ENCODE measurements at places on chromosomes 3 and 15.

DNA sequence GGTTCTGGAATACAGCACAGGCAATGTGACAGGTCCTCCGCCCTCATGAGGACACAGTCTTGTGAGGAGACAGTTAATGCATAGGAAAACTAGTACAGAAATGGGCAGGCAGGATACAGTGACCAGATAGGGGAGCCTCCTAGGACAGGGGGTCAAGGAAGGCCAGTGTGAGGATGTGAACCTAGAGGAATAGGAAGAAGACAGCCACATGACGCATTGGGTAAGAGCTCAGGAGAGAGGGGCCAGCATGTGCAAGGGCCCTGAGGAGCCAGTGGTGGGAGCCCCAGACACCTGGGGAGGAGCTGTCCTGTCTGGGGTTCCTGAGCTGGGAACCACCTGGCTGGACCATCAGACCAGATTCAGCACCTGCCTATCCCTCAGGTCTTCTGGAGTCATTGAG, 15.6 kb downstream of the IRAK2 start:
- no peak for DNase-seq

DNA sequence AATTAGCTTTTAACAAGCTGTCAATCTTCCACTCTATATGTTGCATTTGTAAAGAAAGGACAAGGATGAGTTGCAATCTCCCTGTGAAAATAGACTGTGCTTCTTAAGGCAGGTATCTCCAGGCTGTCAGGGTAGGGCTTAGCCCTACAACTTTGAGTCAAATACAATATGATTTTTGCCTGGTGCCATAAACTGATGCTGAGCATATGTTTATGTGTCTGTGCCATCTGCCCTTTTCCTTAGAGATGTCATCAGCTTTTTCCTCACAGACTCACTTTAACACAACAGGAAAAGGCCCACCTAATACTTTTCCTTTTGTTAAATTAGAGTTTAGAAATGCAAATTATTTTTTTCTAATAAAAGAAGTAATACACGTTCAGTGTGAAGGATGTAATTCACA, 548.3 kb downstream of the NLGN1 start:
- no peak for DNase-seq

GRCh38 chr3:74393426-74393825, 221.0 kb downstream of the CNTN3 start:
- DNase-seq = no peak

DNA sequence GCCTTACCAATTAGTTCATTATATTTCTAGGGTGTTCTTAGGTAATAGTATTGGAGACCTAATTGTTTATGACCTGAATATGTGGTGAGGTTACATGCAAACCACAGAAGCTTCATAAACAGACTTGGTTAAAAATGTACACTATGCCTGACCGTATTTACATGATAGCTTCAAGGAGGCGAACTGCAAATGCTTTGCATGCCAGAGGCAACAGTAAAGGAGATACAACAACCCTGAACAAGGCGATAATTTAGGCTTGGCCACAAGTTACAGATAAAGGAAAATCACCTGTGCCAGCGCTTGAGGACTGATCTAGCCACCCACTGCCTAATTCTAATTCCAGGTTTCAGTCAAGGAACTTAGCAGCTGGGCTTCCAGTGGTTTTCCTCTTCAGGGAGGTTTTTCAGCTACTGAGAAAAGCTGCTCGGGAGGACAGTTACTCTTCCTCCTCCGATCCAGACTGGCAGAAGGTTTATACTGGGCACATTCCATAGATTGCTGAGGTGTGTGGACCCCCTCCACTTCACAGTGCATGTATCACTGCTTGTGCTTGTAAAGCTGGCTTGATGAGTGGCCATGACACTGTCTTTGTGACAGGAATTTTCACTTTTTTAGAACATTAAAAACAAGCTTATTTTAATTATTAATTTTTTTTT, 95.6 kb downstream of the DHX36 start:
- DNase-seq = no peak

- DNase-seq = no peak
These were observed 36.5 kb upstream of the DENND4A start for GRCh38 chr15:65828585-65828984.

GRCh38 chr3:190941694-190942260, 79.3 kb upstream of the GMNC start:
- no peak for DNase-seq

All from stimulated activated CD8-positive, alpha-beta memory T cell treated with anti-CD3 and anti-CD28 coated beads, Interleukin-2, amount 100 ng/mL, for 1 hour (primary cell).